ENCODE measurements at places on chromosomes 13 and 19.

DNA sequence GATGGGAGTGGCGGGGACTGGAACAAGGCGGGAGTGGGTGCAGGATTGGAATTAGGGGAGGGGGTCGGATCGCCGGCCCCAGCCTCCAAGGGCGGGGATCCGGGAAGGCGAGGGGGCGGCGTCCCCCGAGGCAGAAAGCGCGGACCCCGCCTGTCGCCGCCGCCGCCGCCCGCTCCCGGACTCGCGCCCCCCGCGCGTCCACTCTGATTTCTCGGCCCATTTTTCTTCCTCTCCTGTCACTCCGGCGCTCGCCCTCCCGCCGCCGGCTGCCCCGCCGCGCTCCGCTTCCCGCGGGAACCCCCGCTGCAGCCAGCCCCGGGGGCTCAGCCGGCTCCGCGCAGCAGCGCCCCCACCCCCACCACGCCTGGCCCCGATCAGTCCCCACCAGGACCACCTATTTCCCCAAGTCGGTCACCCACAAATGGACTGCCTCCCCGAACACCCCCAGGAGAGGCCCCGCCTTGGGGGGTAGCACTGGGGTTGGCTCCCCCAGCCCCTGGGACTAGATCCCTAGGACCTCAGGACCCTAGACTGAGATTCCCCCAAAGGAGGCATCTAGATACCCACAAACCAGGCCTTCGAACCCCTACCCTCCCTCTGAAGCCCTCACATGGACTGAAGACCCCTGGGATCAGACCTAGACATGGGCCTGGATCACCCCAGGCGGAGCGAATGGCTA, 12.6 kb upstream of the ERFL start:
- peak; percentile 46 for DNase-seq

DNA sequence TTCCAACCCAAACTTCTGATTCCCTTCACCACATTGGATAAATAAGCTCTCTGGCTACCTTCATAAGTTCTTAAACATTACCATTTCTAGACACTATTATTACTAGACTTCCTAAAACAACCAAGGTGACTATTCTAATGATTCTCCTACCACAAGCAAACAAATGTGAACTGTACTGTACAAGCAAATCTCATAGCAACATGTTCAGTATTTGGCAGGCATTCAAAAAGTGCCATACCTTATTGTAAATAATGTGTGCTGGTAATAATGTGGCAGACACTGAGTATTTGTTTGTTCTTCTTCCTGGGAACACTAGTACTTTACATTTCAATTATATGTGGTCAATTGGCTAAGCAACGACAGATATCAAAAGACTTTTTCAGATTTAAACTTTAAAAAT, 986.0 kb upstream of the SPRY2 start:
- DNase-seq, result no peak

DNA sequence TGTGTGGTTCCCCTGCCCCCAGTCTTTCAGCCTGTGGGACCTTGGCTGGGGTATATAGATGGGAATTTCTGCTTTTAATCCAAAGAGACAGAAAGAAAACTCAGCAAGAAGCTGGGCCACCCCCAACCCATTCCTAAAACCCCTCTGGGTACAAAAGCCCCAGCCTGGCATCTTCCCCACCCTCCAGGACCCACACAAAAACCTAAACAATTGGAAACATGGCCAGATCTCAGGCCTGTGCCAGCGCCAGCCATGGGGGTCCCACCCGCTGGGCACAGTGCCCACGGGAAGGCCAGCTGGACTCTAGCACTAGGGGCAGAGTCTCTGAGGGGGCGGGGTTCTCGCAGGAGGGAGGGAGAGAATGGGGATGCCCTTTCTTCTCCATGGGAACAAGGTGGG, 8.6 kb downstream of the LYL1 start:
- no peak for DNase-seq

DNA sequence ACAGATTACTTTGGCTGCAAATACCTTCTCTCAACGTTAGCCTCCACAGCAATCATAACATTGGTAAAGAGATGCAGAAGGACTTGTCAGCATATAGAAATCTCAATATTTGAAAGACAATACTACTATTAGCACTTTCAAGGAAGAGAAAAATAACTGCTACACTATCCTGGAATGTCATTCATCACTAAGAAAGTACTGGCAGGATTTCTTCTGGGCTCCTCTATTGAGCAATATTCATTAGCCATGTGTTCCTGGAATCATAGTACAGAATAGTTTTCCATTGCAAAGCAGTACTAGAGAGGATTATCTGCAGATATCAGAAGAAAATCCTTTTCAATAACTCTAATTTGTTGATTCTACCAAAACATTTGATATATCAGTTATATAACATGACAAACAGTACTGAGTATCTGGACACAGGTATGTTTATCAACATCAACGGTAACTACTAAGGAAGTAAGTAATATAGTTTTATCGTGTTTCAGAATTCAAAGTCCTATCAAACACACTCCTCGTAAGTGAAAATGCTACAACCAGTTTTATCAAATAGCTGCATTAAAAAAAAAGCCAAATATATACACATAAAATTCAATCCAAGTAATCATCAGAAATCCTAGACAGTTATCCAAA, 27.3 kb downstream of the INTS6 start:
- DNase-seq, result no peak

GRCh38 chr13:90443268-90443667, 904.2 kb upstream of the MIR17HG start:
- DNase-seq, result no peak

DNA sequence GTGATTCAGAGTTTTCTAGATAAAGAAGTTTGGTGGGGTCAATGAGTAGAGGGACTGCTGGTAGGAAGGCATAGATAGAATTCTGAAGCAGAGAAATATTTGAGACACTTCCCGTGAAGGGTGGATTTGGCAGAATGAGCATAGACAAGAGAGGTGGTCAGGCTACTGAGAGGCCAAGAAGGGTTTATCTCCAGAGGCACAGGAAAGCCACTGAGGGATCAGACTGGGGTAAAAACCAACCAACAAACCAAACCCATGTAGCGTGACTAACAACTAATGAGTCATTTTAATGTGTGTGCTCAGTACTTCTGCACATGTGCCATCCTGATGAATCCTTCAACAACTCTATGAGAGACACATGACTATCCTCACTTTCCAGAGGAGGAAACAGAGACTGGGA, 60.0 kb upstream of the SERP2 start:
- no peak for DNase-seq

DNA sequence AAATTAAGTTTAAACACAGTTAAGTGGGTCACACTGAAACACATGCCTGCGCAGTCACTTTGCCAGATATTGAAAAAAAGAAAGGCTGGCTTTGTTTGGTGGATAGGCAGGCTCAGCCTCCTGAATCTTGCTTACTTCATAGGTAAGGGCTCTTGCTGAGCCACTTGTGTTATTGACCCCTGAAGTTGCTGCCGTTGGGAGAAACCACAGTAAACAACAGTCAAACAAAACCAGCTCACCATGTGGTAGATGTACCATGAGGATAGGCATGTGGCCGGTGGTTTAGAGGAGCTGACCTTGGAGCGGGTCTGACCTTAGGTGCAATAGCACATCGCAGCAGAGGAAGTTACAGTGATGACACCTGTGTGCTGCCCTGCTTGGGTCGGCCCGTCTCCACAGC, 52.2 kb downstream of the SPATA13 start:
- DNase-seq, result no peak

DNA sequence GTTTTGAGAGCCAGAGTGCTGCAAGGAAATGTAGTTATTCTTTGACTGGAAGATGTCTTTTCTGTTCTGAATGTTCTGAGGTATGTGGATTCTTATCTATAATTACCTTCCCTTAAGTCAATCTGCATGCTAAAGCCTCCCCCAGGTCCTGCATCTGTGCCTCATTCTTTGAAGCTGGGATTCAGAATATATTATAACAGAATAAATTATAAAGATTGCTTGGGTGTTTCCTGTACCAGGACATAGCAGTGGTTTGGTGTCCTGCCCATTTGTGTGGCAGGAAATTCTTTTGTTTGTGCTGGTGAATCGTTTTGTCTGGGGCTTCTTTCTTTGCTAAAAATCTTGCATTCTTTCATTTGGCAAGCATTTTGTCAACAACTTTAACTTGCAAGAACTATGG, 60.2 kb downstream of the ITGBL1 start:
- DNase-seq, result no peak

- no peak for DNase-seq
These were observed 153.8 kb upstream of the LSM14A start for GRCh38 chr19:34018546-34018945.

GRCh38 chr13:79457390-79457789, 23.6 kb upstream of the NDFIP2 start:
- DNase-seq, result no peak

- no peak for DNase-seq
These were observed at the start of gene FKRP for GRCh38 chr19:46745521-46746280. TSS of gene FKRP (plus strand) at chr19:46746057. CDS start at chr19:46755451, 9,394 bp downstream.

DNA sequence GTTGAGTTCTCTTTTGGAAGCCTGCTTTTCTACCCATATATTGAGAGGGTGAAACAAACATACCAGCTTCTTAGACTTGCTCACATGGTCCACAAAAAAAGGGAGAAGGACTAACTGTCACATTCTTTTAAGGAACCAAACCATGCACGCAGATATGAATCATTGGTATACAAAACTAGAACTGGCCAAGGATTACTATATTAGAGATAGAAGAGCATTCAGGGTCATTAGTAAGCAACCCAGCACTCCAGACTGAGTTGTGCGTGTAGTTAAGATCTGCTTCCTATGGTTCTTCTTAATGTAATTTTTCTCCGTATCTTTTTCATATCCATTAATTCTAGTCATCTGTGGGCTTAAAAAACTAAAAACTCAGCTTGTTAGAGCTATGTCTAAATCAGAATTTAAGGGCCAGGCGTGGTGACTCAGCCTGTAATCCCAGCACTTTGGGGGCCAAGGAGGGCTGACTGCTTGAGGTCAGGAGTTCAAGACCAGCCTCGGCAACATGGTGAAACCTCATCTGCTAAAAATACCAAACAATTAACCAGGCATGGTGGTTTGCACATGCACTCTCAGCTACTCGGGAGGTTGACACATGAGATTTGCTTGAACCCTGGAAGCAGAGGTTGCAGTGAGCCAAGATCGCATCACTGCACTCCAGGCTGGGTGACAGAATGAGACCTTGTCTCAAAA, 19.6 kb downstream of the ALG5 start:
- no peak for DNase-seq

DNA sequence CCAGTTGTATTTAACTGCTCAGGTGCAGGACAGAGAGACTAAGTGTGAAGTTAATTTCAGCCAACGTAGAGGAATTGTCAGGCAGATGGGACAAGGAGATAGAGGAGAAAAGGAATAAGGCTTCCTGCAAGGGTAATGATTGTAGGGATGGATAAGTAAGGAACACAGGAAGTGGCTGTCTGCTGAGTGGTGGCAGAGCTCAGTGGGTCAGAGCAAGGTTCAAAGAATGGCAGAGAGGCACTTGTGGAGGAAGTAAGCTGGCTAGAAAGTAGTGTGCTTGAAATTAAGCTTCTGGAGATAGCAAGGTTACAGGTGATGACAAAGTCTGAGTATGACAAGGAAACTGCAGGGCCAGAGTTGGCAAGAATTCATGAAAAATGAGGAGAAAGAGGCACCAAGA, 47.9 kb downstream of the USPL1 start:
- DNase-seq, result no peak

DNA sequence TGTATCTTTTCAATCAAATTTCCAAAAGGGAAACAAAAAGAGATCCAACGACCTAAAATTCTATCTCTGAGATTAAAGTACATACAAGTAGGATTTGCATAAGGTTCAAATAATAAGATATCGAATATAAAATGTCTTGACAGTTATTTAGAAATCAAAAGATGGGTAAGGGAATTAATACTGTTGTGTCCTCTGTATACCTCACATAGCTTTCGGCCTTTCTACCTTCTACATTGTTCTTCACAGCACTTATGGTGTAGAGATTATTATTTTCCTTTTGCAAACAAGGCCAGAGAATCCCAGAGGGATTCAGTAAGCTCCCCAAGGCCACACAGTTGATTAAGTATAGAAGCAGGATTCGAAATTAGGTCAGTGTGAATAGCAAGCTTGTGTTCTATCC, 403.6 kb downstream of the SPRY2 start:
- no peak for DNase-seq

GRCh38 chr13:34620074-34620850, 321.8 kb upstream of the NBEA start:
- no peak for DNase-seq

DNA sequence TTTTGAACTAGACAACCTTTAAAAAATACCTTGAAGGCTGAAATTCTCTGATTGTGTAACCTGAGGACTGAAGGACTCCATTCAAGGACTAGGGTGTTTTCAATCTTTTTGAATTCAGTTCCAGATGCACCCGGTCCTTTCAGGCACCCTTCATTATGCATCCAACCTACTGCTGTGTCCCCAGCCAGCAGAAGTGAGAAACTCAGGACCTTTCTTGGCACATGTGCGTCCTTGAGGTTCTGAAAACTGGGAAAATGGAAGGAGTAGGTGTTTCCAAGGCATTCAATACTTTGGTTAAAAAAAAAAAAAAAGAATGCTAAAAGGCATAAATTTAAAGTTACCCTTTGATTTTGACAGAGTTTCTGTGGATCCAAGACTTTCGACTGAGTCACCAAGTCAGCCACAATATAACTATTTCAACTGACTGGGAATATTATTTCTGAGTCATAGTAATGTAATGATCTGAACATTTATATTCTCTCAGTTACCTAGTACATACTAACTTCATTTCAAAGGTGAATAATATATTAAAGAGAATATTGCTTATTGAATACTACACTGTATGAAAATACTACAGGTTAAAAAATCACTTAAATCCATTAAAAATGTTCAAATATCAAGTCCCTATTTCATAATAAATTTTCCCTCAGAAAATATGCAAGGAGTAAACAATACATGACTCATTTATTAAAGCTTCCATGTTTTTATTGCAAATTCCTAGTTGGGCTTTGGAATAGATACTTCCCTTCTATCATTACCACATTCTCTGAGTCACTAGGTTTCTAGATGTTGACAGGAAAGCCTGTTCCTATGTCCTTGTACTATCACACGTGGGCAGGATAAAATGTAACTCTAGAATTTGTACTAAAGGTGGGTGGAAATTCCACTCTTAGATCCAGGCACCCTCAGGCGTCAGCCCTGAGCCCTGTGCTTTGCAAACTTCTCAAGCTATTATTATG, 2.4 kb upstream of the ITGBL1 start:
- no peak for DNase-seq

GRCh38 chr13:110912651-110913051, 2.2 kb downstream of the ANKRD10 start:
- DNase-seq, result no peak

- DNase-seq, result no peak
These were observed 29.9 kb downstream of the RGCC start for GRCh38 chr13:41487222-41487621.

DNA sequence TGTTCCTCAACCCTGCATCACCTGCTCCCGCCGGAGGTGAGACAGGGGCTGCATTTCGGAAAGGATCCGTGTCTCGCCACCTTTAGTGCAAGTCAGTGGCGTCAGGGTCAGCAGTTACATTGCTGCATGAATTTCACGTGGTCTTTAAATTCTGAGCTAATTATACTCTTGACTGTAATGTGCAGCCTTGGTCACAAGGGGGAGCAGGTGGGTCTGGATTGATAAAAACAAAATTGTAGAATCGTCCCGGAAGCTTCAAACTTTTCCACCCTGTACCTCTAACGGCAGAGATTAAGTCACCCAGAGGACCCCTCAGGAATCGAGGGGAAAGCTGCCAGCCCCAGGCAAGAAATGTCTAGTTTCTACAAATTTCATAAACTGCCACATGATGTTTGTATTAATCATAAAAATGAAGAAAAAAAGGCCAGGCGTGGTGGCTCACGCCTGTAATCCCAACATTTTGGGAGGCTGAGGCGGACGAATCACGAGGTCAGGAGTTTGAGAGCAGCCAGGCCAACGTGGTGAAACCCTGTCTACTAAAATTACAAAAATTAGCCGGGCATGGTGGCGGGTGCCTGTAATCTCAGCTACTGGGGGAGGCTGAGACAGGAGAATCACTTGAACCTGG, 20.2 kb downstream of the BBC3 start:
- peak; percentile 81 for DNase-seq

GRCh38 chr13:40564342-40565001, 102.0 kb downstream of the FOXO1 start:
- DNase-seq, result no peak

Measured in mesothelial cell of epicardium (in vitro differentiated cells).